ENCODE measurements at places on chromosomes 6 and 20.

GRCh38 chr6:34143884-34144580 lies 1.9 kb downstream of the GRM4 start:
- no peak for DNase-seq

DNA sequence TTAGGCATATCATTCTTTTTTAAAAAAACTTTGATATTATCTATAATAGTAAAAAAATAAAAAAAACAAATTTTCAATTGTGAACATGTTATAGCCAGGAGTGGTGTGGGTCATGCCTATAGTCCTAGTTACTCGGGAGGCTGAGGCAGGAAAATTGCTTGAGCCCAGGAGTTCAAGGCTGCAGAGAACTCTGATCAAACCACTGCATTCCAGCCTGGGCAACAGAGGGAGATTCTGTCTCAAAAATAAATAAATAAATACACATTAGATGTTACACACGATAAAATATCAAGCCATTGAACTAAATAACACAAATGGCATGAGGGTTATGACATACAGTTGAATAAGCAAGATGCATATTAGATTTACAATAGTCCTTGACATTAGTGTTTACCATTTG lies 27.9 kb upstream of the MYMX start:
- DNase-seq = no peak

DNA sequence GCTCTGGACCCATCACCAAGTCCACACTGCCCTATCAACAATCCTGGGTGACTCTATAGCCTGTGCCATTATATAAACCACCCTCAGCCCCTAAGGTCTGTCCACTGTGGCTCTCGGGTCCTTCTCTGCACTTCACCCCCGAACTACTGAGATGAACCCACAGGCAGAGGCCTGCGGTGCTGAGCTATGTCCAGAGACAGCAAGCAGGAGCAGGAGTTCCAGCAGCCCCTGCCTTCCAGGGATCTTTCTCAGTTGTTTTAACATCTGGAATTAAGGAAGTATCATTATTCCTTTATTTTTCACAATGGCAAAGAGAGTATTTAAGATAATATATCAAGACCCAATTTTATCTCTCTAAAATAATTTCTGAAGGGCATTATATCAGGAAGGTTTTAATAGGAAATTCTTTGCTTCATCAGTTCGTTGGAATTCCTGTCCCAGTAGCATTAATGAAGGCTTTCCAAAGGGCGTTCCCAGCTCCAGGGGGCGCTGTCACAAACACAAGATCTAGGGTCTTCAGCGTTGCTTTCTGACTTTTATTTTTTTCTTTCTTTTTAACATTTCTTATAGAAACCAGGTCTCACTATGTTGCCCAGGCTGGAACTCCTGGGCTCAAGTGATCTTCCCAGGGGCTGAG lies 27.3 kb downstream of the RRBP1 start:
- no peak for DNase-seq

- no peak for DNase-seq
These were observed 176.2 kb downstream of the ASCC3 start for GRCh38 chr6:100704961-100705360.

- DNase-seq = no peak
These were observed 27.9 kb downstream of the UBD start for GRCh38 chr6:29531668-29532067.

DNA sequence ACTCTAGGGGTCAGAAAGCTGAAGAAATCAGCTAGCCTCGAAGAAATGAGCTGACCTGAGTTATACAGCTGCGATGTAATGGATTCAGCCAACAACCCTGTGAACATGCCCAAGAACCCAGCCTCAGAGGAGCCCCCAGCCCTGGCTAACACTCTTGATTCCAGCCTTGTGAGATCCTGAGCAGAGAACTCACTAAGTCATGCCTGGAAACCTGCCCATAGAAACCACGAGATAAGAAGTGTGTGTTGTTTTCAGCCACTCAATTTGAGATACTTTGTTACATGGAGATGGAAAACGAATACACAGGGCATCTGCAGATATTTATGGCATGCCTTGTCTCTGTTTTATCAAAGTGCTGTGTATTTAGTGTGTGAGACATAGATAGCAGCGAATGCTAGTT lies 265.2 kb downstream of the QKI start:
- DNase-seq = no peak

DNA sequence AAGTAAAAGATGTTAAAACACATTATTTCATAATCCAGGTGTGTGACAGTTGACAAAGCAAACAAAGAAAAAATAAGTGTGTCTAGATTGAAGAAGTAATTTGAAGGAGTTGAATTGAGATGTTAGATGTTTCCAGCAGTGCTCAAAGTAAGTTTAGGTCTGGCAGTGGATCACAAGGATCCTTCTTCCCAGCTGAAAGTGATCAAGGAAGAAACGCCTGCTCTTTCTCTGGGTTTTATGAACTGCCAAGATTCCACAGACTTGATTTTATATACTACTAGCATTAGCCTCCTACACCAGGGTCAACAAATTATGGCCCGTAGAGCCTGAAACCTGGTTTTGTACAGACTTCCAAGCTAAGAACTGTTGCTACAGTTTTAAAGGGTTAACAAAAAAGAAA lies 30.3 kb downstream of the STX7 start:
- DNase-seq = no peak

DNA sequence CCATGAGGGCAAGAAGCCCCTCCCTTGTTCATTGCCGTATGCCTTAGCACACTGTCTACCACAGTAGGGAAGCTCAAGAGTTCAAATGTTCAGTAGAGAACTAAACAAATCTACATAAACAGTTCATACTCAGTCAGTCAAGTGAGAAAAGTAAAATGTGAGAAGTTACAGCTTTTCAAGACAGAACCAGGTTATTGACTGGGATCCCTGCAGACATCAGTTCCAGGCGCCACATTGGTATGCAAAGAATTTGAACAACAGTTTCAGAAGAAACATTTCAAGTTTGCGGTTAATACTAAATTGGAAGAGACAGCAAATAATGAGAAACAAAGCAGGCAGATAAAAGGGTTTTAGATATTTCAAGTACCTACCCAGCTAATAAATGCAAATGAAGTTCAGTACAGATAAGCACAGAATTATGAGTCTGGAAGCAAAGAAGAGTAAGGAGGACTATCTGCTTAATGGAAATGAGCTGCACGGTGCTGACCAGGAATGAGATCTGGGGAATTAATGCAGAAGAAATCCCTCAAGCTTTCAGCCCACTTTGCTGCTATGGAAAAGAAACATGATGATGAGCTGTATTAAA lies 246.2 kb downstream of the HACE1 start:
- no peak for DNase-seq

GRCh38 chr6:14348389-14348788 lies 230.8 kb downstream of the CD83 start:
- DNase-seq = no peak

- DNase-seq = no peak
These were observed 14.2 kb upstream of the FOXQ1 start for GRCh38 chr6:1297746-1298145.

DNA sequence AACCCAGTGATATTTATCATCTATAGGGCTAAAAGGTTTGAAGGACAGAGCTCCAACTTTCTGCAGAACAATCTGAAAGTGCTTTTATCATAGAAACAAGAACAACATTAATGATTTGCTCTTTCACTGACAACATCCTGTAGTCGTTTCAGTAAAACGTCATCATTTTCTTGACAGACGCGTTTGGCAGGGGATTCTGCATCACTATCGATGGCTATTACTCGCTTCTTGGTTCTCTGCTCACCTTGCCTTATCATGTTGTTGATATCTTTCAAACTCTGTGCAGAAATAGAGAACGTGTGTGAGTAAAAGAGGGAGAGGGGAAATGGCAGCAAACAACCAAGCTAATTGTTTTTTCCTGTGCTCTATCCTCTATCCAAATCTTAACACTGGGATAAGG lies 47.1 kb upstream of the SAMHD1 start:
- DNase-seq = no peak

DNA sequence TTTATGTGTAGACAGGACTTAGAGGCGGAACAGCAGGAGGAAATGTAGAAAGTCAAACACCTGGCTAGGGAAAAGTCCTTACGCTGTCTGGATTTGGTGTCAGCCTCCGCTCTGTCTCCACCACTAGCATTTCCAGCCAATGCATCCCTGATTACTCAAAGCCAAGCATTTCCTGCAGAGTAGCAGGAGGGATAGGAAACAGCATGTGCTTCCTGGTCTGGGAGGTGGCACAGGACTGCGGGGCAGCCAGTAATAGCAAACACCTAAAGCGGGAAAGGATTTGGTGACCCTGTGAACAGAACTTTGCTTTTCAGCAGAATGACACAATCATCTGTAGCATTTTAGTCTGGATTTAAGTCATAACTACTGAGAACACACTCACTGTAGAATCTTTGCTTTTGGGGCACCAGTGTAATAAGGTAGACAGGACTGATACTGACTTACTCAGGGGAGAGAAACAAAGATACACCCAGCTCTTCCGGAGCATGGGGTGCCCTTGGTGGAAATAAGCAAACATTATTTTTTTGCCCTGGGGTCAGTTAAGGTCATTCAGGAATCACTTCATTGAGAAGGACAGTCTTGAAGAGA lies 133.3 kb upstream of the AHI1 start:
- DNase-seq = no peak

DNA sequence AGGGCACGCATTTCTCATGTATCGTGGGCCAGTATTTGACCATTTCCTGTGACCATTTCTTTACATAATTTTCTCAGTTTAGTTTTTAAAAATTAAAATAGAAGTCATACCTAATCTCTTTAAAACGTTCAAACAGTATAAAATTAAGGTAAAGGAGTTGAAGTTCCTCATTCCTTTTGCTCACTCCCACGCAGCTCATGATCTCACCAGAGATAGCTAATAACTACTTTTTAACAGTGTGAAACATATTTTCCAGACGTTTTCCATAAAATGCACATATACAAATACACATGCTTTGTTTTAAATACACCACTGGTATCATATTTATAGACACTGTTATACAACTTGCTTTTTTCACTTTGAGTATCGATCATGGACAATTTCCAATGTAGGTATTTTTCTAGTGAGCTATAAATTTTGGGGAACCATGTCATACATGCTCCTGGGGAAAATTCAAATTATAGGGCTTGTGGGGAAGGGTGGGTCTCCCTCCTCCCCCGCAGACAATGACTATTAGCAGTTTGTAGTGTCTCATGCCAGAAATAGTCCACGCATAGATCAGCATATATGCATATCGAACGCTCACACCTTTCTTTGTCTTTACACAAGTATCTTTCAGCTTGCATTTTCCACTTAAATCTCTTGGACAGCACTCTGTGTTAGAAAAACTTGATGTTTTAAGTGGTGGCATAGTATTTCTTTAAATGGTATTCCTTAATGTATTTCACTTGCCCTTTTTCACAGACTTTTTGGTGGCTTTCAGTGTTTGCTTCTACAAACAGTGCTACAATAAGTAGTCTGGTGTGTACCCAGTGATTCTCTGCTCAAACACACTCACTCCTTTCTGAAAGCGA lies 145.5 kb upstream of the ZNF217 start:
- DNase-seq = no peak

- no peak for DNase-seq
These were observed 236.1 kb downstream of the KCNQ5 start for GRCh38 chr6:72857791-72858585.

GRCh38 chr6:41288030-41288753 lies 1.7 kb upstream of the TREM1 start:
- no peak for DNase-seq

GRCh38 chr6:169186496-169187169 lies 67.0 kb downstream of the THBS2 start:
- no peak for DNase-seq

GRCh38 chr6:48691420-48691819 lies 580.4 kb upstream of the PTCHD4 start:
- no peak for DNase-seq

DNA sequence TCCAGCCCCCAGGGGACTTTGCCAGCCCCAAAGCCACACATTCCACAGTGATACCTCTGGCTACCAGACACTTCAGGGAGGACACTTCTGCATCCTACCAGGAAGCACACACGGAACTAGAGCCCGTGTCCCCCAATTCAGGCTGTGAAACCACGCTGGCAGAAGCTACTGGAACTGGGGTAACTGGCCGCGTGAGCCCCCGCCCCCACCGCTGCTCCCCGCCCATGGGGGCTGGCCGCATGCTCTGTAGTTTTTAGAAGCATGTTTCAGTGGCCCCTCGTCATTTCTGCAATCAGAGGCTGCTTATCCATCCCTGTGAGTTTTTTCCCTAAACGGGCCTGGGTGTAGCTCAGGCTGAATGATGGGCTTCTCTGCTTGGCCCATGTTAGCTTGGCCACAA lies 28.7 kb upstream of the AAR2 start:
- no peak for DNase-seq
